ENCODE measurements at places on chromosomes 1 and 21. TPM values are rescaled to one million over a fixed set of nuclear protein-coding genes. Genes with fewer than 3 reads are reported as not detected.

LCA5L gene
- 0.52 TPM for total RNA-seq

PFKFB2 gene
- total RNA-seq = 4.6 TPM

TNFRSF4 gene
- total RNA-seq = under 0.01 TPM

HCN3 gene
- 0.95 TPM for total RNA-seq

PLPP3 gene
- 435 TPM for total RNA-seq

NUP210L gene
- total RNA-seq = 0.17 TPM

CSMD2 gene
- 1.7 TPM for total RNA-seq

SLC5A9 gene
- total RNA-seq = not detected

KCNT2 gene
- 1.7 TPM for total RNA-seq

RABIF gene
- total RNA-seq = 4.7 TPM

SPOCD1 gene
- 17.4 TPM for total RNA-seq

PRDM16 gene
- 0.79 TPM for total RNA-seq

C1QTNF12 gene
- total RNA-seq = 2.8 TPM

Measured in bronchial smooth muscle cell (primary cell).